WERI-Rb-1 (cell line): ENCODE measurements at places on chromosomes 16 and 17.
A peak's percentile ranks its signal among the peaks of the same experiment; 100 is the strongest.

DNA sequence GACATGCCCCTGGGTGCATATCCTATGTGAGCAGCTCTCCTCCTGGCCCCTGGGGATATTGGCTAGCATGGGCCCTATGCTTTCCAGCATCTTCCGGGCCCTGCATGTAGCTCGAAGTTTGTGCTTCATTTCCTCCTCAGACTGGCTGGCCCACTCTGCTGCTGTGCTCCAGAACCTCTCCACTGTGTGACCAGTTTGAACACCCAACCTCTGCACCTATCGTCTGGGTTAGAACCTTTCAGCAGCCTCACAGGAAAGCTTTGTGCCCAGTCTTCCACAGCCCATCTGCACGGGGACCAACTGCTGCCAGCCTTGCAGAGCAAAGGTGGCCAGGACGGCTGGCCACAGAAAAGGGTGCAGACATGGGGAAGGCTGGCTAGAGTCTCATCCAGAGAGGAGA, 10.2 kb upstream of the CLEC18B start:
- no peak for DNase-seq

- DNase-seq: peak; percentile 38
These were observed 448 bp downstream of the STAT5B start for GRCh38 chr17:42275527-42276358.

DNA sequence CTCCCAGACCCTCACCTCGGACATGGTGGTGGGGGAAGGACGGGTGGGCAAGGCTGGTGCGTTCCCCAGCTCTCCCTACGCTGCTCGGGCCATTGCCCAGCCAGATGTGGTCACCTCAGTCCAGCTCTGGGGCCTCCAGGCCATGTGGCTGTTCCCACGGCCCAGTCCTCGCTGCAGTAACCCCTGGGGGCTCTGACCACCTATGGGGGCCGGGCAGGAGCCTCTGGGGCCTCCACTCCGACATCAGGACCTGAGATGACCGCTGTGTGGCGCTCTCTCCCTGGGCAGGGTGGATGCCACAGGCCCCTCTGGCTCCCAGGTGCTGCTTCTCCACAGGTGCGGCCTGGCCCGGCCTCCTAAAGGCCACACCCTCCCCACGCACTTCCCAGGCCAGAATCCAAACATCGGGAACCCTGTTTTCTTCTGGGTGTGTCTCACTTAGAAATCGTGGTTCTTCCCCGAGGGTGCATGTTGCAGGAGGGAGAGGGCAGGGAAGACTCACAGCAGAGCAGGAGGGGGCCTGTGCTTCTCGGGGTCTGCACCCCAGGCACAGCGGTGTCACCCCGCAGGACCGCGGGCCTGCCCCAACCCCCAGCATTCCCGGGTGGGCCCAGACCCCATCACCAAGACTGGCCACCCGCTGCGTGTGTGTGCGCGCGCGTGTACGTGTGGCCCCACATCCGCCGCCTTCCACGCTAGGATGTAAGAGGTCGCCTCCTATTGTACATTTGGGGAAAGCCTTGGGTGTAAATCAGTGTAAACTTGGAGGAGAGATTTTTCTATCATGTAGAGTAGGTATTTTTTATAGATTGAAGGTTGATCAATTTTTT, 5.9 kb upstream of the CAPN15 start:
- no peak for DNase-seq

GRCh38 chr16:56477096-56477878, 25.9 kb downstream of the OGFOD1 start:
- no peak for DNase-seq

DNA sequence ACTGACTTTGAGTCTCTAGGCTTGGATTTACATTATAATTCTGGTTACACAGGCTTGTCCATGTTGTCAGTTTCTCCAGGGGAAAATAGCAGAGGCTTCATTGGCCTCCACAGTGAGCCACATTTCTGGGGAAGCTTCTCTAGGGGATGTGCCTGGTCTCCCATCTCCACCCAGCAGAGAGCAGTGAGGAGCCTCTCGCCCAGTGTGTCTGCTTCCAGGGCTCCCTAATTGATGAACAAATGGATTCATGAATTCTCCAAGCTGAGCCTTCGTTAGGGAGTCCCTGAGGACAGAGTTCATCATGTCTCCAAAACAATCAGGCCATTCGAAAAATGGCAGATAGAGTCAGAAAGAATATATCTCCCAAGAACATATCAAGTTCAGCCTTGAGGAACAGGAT, 162.4 kb upstream of the TOX3 start:
- DNase-seq: no peak

GRCh38 chr16:87555647-87556046, 46.7 kb upstream of the JPH3 start:
- DNase-seq: no peak

GRCh38 chr16:14409563-14409962, 220.5 kb downstream of the PARN start:
- no peak for DNase-seq

- DNase-seq: no peak
These were observed 96.8 kb downstream of the OMG start for GRCh38 chr17:31200287-31200686.

GRCh38 chr16:19886073-19886941, 1.7 kb upstream of the GPRC5B start:
- peak; percentile 73 for DNase-seq

GRCh38 chr17:14113137-14113536, 43.8 kb downstream of the COX10 start:
- no peak for DNase-seq

GRCh38 chr17:17533901-17534441, 37.8 kb upstream of the RASD1 start:
- DNase-seq: no peak

DNA sequence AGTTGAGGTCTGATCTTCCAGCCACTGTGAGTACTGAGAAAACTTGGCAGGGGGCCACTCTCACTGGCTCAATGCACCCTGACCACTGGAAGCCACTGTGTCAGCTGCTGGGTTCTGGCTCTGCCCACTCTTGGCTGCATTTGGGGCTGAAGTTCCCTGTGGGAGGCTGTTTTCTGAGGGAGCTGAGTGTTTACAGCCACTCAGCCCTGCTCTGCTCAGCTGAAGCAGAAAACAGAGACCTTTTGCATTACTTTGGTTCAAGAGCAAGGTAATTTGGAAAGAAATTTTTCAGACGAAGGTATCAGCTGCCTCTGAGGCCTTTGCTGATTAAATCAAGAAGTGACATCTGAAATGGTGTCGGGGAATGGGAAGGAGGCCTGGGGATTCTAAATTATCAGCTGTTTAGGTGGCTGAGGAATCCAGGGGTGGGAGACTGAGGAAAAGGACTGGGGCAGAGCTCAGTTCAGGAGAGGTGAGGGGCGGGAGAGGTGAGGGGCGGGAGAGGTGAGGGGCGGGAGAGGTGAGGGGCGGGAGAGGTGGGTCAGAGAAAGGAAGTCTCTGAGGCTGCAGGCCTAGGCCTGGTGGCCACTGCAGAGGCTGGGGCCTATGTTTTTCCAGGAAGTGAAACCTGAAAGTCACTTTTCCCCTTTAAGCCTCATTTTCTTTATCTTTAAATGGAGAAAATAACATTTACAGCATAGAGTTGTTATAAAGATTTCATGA, at the start of gene ACSM5:
ACSM5 (plus strand) TSS at position 137 of the 723 bp plus-strand sequence. CDS start 1,951 bp downstream, outside the sequence.
- no peak for DNase-seq

DNA sequence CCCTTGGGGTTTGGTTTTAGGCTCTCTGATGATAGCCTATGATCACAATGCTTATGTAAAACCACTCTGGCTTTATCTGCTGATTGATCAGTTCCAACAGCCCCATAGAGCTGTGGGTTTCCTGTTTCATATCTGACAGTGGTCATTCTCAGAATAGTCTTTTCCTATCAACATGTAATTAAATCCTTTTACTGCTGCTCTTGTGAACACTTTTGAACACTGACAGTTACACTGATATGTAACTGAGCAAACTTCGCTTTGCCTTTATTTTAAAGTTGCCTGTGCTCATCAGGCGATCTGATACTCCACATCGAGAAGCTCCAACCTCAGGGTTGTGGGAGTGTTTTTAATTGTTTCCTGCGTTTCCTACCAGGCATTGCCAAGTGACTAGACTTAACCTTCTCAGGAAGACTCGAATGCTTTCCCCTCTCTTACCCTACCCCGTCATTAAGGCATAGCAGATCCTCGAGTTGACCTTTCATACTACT, 17.3 kb upstream of the CLEC18B start:
- DNase-seq: no peak

GRCh38 chr16:13136901-13137300, 235.5 kb downstream of the SHISA9 start:
- no peak for DNase-seq

DNA sequence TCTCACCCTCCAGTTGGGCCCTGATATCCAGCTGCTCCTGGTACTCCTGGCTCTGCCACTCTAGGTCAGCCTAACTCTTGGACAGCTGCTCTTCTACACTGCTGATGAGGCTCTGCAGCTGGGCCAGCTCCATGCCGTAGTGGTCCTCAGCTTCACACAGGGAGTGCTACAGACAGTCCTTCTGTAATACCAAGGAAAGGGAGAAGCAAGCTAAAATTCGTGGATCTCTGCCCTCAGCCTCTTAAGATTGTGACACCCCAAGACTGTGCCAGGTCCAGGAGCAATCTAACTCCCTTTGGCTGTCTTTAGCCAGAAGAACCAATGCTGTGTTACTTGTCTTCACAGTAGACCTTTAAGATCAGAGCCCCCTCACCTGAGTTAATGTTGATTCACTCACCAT, 7.7 kb upstream of the KRT38 start:
- DNase-seq: no peak

GRCh38 chr17:3744014-3744413, 20.3 kb downstream of the HASPIN start:
- DNase-seq: no peak

GRCh38 chr16:51048544-51048943, 102.5 kb downstream of the SALL1 start:
- no peak for DNase-seq

DNA sequence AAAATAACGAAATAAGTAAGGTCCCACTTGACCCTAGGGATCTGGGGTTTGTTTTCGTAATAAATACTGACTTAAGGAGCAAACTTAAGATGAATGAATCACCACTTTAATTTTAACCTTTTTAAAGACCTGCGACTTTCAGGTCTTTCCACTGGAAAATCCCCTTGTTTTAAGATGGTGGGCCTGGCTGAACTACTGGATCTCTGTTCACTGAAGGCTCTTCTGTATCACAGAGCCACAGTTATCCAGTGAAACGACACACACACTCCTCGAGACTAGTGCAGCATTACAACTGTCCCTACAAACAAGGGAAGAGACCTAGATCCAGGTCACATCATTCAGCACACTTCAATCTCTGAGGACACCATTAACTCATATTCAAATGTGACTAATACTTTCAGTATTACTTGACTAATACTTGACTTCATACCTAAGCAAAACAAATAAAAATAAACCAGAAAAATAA, 299.0 kb downstream of the CEP112 start:
- DNase-seq: no peak

DNA sequence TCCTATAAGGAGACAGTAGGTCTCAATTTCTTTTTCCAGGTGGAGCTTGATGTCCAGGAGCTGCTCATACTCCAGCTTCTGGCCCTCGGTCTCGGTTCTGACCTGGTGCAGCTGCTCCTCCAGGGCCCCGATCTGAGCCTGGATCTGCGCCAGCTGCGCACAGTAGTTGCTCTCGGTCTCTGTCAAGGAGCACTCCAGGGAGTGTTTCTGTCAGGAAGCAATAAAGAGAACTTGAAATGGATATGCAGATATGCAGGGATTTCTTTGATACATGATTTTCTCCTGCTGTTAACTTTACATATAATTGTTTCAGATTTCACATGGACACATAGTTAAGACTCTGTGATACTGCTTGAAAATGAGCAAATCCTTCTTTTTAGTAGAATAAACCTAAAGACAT, 4.7 kb downstream of the KRT25 start:
- no peak for DNase-seq

GRCh38 chr16:53084746-53085334, 30.0 kb downstream of the CHD9 start:
- no peak for DNase-seq

DNA sequence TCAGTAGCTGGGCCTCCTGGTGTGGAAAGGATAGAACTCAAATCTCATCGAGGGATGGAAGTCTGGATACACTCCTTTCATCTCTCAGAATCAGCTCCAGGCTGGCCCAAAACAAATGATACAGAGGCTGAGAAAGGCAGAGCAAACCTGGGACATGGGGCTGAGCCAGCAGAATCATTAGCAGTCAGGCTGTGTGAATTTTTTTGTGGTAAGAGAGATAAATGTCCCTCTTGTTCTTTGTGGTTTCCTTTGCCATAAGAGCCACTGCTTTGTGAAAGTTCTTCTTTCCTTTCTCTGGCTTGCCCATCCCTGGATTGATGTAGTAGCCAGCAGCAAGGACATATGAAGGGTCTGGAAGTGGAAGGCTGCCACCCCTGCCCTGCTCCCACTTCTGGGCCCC, 146.2 kb downstream of the CDH13 start:
- DNase-seq: no peak

DNA sequence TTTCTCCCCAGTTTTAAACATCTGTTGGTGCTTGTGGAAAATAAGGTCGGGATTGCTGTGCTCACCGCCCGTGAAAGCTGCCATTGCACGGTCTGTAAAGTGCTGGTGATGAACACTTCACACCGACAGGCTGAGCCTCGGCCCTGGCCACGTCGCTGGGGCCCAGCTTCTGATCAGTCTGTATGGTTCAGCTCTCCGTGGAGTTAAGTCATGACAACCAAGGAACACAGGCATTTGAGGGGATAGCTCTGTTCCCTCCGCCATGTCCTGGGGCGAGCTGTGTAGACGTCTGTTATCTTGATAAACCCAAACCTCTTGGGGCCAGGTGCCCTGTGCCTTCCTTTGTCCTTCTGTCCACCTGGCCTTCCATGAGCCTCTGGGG, 110.6 kb downstream of the METRNL start:
- peak; percentile 8 for DNase-seq

DNA sequence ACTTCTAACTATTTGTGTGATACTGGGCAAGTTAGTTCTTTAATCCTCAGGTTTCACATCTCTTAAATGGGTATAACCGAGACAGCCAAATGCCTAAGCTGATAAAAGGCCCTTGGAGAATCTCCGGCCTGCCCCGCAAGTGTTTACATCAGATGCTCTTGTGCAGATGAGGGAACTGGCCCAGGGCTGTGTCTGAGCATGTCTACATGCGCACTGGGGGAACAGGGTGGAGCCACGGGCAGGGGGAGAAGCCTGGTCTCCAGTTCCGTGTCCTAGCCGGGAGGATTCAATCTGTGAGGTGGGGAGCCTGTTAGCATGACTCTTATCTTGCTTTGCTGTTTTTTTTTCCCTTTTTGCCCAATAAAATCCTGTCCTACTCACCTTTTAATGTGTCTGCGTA, 222.9 kb downstream of the CDH8 start:
- no peak for DNase-seq

GRCh38 chr16:79437764-79438751, 162.5 kb downstream of the MAF start:
- DNase-seq: no peak

GRCh38 chr16:48447940-48448536, 62.8 kb upstream of the SIAH1 start:
- DNase-seq: no peak
